H1 (cell line): ENCODE measurements at places on chromosomes 4 and X. TPM values are rescaled to one million over a fixed set of nuclear protein-coding genes. Genes with fewer than 3 reads are reported as not detected.

The PALLD gene
- 25.0 and 26.7 TPM in 2 replicates for total RNA-seq

- no peak for DNase-seq
Observed at GRCh38 chr4:94714365-94715160, 43.2 kb upstream of the BMPR1B start.

GRCh38 chrX:112738347-112739033 lies 58.8 kb upstream of the LHFPL1 start:
- no peak for DNase-seq

The ADAM29 gene
- not detected in 2 replicates for total RNA-seq

The TLR6 gene
- 0.08 and 0.09 TPM in 2 replicates for total RNA-seq

The SPATA4 gene
- not detected in 2 replicates for total RNA-seq

DNA sequence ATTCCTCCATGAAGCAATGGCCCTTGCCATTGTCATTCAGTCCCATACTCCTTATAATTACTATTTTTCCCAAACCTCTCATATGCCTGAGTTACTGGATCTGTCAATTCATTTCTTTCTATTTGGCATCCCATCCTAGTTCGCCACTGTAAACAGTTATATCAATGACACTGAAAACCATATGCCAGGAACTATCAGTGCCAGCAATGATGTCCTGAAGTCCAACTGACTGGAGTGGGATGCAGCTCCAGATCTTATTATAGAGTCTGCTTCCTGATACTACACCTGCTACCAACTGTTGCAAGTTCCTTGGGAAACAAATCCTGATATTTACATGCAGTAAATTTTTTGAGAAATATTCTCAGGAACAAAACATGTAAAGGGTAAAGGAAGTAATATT lies 27.0 kb upstream of the BANK1 start:
- no peak for DNase-seq

DNA sequence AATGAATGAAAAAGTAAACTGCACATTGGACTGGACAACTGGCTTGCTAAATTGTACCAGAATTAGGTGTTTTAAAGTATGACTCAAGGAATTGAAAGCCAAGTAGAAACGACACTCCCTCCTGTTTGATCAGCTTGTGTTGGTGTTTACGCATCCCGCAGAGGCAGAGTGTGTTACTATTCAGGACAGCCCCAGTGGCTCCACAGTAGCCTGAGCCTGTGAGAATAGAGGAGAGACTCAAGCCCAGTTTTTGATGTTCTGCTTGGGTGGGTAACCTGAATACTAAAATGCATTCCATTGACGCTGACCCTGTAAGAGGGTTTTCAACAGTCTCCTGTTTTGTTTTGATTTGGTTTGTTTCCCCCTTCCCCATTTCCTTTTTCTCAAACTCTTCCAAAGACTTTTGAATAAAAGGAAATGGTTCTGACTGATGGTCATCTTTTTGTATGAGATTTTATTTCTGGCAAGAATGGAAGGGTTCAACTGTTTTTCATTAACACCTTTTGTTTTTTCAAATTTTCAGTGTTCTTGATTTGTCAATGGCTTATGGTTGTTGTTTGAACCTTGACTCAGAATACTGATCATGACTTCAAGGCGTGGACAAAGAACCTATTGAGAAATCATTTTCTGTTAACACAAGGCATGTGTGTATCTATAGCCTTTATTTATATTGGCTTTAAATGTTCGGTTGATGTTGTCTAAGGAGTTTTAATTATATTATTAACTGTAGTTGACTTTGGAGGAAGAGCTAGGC lies 10.2 kb downstream of the ADGRL3 start:
- no peak for DNase-seq

The TRPC3 gene
- total RNA-seq, result 0.37 and 0.57 TPM in 2 replicates

DNA sequence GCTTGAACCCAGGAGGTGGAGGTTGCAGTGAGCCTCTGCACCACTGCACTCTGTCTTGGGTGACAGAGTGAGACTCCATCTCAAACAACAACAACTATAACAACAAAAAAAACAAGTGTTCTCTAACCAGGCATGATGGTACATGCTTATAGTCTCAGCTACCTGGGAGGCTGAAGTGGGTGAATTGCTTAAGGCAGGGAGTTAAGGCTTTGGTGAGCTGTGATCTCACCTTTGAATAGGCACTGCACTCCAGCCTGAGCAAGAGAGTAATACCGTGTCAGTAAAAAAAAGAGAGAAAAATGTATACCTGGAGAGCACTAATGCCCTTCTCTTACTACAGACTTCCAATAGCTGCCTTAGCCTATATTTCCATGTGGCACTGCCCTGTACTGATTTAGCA lies 18.9 kb upstream of the USP9X start:
- DNase-seq, result no peak

DNA sequence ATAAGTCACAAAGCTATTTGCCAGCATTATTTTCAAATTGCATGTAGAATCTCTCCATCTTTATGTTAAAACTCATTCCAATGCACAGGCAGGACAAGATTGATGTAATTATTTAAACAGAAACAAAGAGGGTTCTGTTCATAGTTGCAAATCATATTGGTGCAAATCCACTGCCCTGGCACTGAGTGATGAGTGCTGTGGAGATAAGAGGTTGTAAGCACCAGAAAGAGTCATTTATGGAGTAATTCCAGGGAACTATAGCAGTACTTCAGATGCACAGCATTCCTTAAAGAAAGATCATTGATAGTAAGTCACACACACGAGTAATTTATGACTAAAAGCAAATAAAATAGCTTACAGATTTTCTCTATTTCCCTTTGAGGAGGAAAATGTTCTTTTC lies 337.7 kb upstream of the CTSO start:
- no peak for DNase-seq

GRCh38 chr4:89353514-89353913 lies 45.9 kb upstream of the GPRIN3 start:
- no peak for DNase-seq

DNA sequence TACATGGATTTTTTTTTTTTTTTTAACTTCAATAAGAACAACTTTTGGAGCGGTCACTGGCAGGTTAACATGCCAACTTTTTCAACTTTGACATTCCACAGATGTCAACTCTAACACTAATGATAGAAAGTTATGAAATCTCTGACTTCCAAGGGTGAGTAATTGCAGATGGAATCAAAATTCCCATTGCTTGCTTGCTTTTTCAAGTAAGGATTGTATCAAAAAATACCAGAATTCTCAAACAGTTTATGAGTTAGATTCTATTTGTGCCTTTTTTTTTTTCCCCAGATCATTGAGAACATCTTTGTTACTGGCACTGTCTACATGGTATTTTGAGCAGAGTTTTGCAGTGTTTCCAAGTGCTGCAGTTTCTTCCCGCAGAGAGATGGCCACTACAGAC lies 50.3 kb upstream of the OTUD4 start:
- DNase-seq, result no peak

- DNase-seq, result no peak
Observed at GRCh38 chrX:136619899-136620505, 28.0 kb upstream of the CD40LG start.

The TNIP3 gene
- not detected in 2 replicates for total RNA-seq

GRCh38 chr4:158649111-158649680 lies 22.5 kb downstream of the C4orf46 start:
- DNase-seq, result no peak

The EMCN gene
- not detected in 2 replicates for total RNA-seq

DNA sequence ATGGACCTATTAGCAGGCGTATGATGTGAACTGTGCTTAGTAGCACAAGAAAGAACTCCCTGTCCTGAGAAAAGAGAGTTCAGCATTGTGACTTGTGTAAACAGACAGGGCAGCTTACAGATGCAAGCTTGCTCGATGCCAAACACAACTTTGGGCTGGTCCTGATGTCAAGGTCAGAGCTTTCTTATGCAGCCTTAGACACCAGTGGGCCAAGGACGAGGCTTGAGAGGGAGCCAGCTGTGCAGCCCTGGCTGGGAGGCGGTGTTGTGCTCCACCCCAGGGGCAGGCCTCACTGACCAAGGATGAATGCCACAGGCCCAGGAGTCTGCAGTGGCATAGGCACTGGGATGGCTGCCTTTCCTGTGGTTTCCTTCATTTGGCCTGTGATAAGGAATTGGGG lies 35.4 kb downstream of the JADE1 start:
- DNase-seq, result no peak

DNA sequence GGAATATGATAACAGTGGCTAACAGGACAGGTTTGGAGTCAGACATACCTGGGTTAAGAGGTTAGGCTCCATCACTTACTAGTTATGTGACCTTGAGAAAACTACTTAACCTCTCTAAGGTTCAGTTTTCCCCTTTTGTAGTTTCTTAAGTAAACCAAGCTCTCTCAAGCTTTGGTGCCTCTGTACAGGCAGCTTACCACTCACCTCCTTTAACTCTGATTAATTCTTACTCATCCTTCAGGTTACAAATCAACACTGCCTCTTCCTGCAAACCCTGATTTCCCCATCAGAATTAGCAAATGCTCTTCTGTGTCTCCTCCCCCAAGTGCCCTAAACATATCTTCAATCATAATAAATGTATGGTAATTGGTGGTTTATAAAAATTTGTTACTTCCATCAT lies 3.5 kb upstream of the SERTM2 start:
- DNase-seq, result no peak

- no peak for DNase-seq
Observed at GRCh38 chrX:136635235-136635634, 12.7 kb upstream of the CD40LG start.

DNA sequence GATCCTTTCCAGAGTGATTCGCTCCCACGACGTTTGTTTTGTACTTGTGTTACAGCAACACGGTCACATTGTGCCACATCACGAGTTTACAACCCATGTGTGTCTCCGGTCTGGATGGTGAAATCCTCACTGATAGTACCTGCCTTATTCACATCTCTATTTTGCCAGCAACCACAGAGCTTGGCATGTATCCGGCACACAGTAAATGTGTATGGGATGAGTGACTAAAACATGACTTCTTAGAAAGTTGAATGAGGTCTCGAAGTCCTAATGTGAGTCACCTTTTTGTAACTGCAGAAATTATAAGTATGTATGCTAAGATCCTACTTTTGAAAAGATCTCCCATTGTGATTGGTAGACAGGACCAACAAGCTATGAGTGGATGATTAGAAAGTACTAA lies 7.5 kb downstream of the STOX2 start:
- DNase-seq, result no peak

The TMSB15C gene
- total RNA-seq, result 2.6 and 2.9 TPM in 2 replicates

DNA sequence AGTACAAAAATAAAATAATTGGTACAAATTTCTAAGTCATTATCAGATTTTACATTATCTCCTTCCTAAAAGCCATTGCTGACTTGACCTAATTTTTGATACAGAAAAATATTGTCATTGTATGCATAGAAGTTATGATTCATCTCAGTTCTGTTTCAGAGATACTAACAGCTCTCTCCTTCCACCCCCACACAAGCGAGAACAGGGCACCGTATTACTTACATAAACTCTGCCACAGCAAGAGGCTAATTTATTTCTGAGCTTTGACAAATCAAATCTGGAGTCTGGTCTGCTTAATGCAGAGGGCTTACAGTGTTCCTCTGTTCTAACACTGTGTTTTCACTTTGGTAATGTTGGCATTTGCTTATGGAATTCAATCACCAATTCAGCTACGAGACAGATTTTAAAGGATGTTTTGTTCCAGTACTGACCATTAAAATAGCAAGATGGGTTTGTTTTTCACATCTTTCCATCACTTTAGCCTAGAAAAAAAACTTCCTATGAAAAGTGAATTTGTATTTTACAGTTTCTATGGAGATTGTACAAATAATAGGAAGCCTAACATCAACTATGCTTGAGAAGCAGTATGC lies 181.8 kb downstream of the USP46 start:
- DNase-seq, result no peak

The PSAPL1 gene
- total RNA-seq, result not detected in 2 replicates

The SPANXC gene
- not detected in 2 replicates for total RNA-seq

GRCh38 chr4:60116592-60116991 lies 1083.5 kb upstream of the ADGRL3 start:
- no peak for DNase-seq

The PAGE5 gene
- not detected in 2 replicates for total RNA-seq

- DNase-seq, result peak; percentile 35
Observed at GRCh38 chr4:2044542-2045517, 14.3 kb upstream of the NAT8L start.

DNA sequence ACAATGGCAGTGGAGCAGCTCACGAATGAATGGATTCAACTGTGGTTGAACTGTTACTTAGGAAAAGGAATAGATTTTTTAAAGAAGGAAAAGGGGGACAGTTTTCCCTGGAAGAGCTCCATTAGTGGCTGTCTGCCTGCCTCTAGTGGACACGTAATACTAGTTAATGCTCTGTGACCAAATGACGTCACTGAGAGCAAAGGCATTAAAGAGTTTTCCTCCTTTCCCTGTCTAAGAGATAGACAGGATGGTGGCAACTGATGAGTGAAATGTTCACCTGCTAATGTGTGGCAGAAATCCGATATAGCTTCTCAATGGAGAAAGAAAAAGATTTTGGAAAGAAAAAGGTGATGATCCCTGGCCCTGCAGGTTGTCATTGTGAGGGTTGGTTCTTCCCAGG lies 52.3 kb upstream of the SCML1 start:
- DNase-seq, result no peak
